Pulmonary artery endothelial cell (primary cell): ENCODE measurements at places on chromosomes 12 and 14.

GRCh38 chr14:92539419-92539818 is 25.8 kb downstream of the RIN3 start:
- no peak for DNase-seq

- DNase-seq, result no peak
Observed at GRCh38 chr12:94207849-94208621, 59.7 kb downstream of the PLXNC1 start.

DNA sequence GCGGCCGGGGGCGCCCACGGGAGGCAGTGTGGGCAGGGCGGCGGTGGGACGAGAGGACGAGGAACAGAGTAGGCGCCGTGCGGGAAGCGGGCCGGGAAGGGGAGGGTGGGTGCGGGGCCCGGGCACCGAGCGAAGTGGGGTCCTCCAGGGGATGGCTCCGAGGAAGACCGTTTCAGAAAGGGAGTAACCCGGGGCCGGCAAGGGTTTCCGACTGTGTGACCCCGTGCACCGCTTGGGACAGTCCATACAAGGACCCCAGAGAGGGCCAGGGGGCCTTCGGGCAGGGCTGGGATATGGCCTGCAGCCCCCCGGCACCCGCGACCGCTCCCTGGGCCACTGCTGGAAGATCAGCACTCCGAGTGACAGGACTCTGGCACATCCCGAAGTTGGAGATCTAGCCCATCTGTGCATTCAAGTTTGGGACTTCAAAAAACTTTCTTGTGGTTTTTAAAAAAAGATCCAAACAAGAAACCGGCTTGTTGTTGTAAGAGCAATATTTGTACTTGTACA is 448 bp downstream of the TSPAN9 start:
- DNase-seq, result no peak

DNA sequence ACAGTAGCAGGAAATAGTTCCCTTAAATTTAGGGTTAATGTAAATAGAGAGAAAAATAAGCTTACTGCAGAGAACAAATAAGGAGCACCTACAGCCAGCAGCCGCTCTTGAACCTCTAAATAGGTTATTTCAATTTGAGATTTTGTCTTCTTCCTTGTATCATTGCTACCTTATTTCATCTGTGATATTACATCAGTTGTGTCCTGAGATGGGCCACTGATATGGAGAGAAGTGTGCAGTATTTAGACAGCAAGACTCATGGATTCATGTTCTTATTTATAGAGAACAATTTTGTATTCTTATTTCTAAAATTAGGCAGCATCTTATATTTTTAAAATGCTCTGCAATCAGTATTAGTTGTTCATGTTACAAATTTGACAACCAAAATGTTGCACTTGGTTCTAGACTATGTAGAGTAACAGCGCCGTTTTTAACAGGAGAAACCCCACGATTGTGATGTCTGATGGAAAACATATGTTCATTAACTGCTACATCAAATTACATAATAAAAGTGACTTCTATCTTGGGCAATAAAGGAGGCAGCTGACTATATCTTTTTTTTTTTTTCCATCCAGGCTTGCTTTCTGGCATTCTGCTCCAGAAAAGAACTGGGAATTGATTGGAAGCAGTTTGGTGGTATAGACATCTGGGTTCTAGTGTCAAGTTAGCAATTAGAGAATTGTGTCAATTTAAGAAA is 117.9 kb downstream of the CAND1 start:
- no peak for DNase-seq

DNA sequence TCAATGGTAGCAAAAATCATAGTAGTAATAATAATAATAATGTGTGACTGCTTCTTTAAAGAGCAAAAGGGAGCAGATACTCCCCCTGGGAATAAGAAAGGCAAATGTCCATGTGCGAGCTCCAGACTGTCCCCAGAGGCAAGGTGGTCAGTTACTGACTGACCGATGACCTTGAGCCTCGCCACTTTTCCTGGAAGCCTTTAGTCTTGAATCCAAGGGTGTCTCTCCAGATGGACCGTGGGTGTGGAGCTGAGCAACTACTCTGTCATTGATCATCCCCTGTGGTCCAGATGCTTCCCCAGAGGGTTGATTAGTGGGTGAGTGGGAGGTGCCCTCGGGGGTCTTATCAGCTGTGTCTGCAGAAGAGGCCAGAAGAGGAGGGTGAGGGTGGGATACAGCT is 418.5 kb upstream of the TBX3 start:
- DNase-seq, result no peak

DNA sequence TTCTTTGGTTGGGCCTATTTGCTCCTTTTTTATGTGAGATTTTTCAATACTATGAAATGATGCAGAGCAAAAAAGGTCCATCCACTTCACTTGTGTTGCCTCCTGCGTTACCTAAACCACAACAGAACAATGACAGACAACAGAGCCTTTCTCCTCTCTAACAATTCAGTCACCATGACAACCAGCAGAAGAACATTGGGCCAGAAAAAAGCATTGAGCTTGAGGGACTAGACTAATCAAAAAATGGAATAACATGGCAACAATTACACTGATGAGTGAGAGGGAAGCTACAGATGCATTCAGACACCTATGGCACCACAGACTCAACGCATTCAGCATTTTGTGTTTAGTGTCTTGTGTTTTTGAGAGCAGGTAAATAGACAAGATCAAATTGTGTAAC is 44.6 kb upstream of the PTCSC3 start:
- DNase-seq, result no peak

DNA sequence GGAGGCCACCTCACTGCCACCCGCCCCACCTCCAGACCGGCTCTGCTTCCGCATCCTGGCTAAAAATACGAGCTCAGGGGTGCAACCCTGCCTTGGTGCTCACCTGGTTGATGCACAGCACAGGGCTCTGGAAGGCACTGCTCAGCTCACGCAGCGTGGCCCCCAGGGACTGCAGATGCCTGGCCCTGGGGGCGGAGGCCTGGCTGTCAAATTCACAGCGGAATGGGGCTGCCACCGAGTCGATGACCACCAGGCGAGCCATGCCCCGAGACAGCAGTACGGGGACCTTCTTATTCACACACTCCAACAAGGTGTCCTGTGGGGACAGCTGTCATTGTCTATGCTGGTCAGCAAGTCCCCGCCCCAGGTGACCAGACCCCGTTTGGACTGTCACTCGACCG is 16.0 kb downstream of the XRCC3 start:
- DNase-seq, result no peak

DNA sequence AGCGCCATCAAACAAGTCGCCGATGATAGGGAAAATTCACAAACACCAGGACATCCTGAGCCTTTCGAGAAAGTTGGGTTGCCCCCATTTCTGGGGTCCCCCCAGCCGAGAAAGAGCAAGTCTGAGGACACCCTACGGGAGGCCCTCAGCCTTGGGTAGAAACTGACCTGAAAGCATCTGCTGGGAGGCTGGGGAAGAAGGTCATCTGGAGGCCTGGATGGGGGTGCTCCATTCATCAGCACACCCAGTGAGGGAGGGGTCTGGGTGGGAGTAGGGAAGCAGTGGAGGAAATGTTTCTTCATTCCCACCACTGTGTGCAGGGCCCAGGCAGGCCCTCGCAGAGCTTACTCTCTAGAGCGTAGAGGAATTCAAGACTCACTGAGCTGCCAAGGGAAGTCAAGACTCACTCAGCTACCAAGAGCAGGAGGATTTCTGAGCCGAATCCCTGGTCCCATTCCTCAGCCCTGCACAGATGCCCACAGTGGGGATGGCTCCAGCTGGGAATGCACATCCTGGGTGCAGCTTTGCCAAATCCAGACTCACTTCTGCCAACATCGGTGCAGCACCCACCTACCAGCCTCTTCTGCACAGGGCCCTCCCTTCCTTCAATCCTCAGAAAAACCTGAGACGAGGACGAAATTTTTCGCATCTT is 38.1 kb downstream of the DIO3 start:
- DNase-seq, result no peak

DNA sequence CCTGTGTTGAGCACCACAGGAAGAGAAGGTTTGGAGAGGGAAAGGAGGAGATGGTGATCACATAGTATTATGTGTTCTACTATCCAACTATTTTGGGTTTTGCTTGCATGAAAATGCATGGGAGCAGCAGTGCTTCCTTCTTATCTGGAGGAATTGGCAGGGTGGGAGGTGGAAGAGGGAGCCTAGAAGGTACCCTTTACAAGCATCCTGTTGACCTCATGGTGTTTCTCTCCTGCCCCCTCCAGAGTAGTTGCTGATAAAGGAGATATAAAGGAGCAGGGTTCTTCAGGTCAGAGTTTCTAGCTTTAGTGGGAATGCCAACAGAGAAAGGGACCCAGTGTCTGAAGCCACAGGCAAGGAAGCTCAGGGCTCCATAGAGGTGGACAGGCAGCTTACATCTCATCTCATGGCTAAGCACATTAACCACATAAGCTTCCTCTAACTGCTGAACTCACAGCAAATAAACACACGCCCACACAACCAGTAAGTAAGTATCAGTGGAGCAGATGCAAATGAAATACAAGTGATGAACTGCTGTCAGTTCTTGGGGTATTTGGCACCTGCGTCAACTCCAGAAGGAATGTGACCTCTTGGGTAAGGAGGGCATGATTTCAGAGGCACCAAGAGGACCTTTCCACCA is 174.2 kb upstream of the SLC38A2 start:
- no peak for DNase-seq

- no peak for DNase-seq
Observed at GRCh38 chr12:80769553-80770140, 52.9 kb downstream of the MYF5 start.

DNA sequence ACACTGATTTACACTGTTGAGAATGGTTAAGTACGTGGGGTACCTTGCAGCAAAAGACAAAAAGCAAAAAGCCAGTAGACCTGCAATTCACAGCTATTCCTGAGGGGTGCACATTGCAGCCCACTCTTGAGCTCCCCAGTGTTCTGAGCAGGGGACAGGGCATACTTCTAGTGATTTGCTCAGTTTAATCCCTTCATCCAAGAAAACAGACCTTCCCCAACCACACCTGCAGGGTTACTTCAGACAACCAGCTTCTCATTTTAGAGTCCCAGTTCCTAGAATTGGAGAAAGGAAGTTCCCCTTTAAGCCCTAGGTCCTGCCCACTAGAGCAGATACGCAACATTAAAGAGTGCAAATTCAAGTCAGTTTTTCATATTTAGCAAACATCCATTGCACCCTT is 3.6 kb upstream of the WSB2 start:
- no peak for DNase-seq

GRCh38 chr12:45655186-45655585 is 74.3 kb upstream of the ARID2 start:
- DNase-seq, result no peak
